Stimulated activated CD4-positive, alpha-beta T cell treated with anti-CD3 and anti-CD28 coated beads, Interleukin-1b, Interleukin-23, amount 100 ng/mL, for 1 hour (primary cell): ENCODE measurements at places on chromosomes 11 and 22.

DNA sequence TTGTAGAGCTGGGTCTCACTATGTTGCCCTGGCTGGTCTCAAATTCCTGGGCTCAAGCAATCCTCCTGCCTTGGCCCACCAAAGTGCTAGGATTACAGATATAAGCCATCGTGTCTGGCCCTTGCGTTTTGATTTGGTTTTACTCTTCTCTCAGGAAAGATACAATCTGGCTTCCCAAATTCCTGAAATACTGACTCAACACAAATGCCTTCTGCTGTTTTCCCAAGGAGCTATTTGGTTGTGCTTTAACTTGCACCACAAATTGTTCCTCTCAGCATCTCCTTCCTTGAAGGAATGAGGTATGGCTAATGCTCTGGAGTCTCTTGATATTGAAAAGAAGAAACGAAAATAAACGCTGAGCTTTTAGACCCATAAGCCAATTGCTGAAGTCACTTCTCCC lies 110.0 kb upstream of the PAX6 start:
- no peak for DNase-seq

GRCh38 chr11:125141178-125141577 lies 23.4 kb upstream of the PKNOX2 start:
- DNase-seq, result no peak

DNA sequence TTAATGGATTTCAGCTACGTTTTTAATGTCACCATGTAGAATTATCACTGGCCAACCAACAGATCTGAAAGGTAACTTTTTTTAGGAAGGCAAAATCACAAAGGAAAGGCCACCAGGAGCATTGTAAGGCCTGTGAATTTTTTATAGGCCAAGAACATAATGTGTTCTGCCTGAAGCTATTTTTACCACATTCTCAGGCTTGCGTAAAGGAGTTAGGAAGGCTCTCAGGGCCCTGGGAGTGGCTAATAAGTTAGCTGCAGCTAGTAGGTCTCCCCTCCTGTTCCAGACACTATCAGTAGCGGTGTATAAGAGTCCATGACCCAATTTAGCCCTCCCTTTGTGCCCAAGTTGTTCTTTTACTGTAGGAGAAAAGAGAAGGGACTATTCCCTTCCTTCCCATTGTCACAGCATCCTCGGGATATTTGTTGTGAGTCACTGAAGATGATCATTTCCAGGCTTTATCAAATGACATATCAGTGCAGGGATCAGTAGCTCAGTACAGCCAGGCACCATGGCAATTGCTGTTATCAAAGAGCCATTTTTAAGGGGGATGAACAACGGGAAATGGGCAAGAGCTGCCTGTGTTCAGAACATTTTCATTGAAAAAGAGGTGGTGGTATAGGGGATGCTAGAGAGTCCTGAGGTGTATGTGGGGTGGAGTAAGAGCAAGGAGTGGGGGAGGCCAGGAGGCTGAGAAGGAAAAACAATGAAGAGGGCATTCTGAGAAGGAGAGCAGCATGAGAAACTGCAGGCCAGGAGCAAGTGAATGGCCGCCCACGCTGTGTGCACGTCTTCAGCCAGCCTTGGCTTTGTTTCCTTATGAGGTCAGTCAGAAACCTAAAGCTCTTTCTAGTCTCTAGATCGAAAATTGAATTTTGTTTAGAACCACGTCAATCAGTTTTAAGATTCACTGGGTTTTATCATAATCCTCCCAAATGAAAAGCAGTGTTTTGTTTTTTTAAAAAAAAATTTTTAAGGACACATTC lies 940.3 kb downstream of the NTM start:
- DNase-seq, result no peak

- DNase-seq, result no peak
These were observed 80.0 kb upstream of the EIF3D start for GRCh38 chr22:36608987-36609386.

GRCh38 chr11:56967726-56968125 lies 21.0 kb upstream of the OR5AK2 start:
- no peak for DNase-seq

DNA sequence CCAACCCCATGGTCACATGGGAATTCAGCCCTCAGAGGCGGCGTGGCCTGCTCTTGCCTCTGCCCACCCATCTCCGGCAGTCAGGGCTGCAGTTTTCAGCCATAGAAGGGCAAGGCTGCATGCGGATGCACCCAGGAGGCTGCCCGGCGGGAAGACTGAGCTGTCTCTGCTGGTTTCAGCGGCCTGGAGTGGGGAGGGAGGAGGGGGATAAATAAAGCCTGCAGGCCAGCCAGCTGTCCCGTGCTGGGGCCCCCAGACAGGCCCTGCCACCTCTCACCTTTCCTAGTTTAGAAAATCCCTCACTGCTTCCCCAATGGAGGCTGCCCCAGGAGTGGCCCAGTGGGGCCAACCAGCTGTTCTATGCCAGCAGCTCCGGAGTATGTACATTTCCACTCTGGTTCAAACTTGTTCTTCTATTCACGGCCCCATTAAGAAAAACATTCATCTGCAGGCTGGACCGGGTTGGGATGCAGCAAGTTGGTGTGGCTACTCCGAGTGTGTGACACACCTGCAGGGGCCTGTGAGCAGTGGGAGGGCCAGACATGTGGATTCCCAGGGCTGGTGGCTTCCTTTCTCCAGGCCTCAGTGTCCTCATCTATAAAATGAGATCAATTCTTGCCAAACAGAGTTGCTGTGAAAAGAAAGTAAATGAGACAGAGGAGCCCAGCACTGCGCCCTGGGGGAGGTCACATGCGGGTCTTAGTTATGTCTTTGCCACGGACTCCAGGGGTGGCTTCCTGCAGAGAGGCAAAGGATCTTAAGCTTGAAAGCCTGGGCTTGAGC lies 5.0 kb downstream of the MICALL1 start:
- DNase-seq, result no peak

- DNase-seq, result no peak
These were observed 9.9 kb upstream of the CELSR1 start for GRCh38 chr22:46547179-46547882.

- no peak for DNase-seq
These were observed 3.8 kb downstream of the SCN4B start for GRCh38 chr11:118148856-118149255.
